Peyer's patch (tissue), 4 donors: ENCODE measurements at places on chromosomes 13 and 19.
A peak's percentile ranks its signal among the peaks of the same experiment; 100 is the strongest.

GRCh38 chr13:113413178-113413897 is 40.0 kb downstream of the ADPRHL1 start:
- DNase-seq = no peak
- no peaks in the 10 kb centered on the region for H3K27me3 ChIP-seq
- no peak overlapping the region for H3K27ac ChIP-seq
- H3K4me1 ChIP-seq = peaks cover 5% of the 10 kb centered on the region
- H3K36me3 ChIP-seq = no peaks in the 10 kb centered on the region
- no peak overlapping the region for H3K4me3 ChIP-seq

DNA sequence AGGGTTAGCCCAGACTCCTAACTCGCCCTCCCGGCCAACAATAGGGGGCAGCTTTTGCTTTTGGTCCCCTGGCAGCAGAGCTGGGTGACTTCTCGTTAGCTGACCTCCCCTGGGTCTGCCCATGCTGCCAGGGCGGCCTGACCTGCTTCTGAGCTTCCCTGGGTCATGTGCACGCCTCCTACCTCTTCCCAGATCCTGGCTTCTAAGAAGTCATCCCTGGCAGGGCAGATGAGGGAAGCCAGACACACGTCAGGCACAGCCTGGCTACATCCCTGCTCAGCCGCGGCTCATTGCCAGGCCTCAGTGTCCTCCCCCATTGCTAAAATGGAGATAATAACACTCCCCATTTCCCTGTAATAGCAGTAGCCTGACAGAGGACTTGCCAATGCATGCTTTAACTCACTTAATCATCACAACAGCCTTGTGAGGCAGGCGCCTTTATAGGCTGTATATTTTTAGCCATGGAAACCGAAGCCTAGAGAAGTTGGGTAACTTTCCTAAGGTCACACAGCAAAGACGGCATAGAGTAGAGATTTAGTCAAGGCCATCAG is 2.1 kb downstream of the KCNK6 start:
- peak overlapping the region; percentile 68 for H3K4me3 ChIP-seq
- H3K27ac ChIP-seq = no peak overlapping the region
- no peak for DNase-seq
- H3K4me1 ChIP-seq = no peaks in the 10 kb centered on the region

GRCh38 chr19:34274827-34275625 is 20.7 kb downstream of the GARRE1 start:
- no peaks in the 10 kb centered on the region for H3K4me1 ChIP-seq
- H3K4me3 ChIP-seq = no peak overlapping the region
- H3K36me3 ChIP-seq = no peaks in the 10 kb centered on the region

DNA sequence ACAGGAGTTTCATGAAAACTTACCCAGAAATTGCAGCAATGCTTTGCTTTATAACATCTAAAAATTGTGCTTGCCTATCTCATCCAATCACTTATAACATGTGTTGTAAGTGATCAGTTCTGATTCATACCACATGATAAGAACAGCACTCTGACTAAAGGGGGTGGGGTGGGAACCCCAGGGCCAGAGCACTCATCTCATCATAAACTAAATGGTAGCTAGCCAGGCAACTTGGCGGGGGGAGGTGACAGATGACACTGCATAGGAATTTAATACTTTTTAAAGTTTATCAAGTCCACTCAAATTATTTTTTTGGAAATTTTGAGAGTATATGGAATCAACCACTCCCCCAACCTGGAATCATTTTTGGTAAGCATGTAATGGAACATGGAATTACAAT is 42.1 kb downstream of the FOXO1 start:
- H3K4me1 ChIP-seq = no peaks in the 10 kb centered on the region
- H3K27ac ChIP-seq = no peak overlapping the region
- no peaks in the 10 kb centered on the region for H3K36me3 ChIP-seq
- DNase-seq = no peak
- no peaks in the 10 kb centered on the region for H3K27me3 ChIP-seq

GRCh38 chr19:13842291-13843103 is 34.4 kb upstream of the NANOS3 start:
- H3K27me3 ChIP-seq = no peaks in the 10 kb centered on the region
- H3K36me3 ChIP-seq = no peaks in the 10 kb centered on the region
- DNase-seq = peak; percentile 82
- peaks cover 45% of the 10 kb centered on the region for H3K4me1 ChIP-seq
- peak overlapping the region; percentile 92 for H3K4me3 ChIP-seq
- peak overlapping the region; percentile 98 for H3K27ac ChIP-seq

GRCh38 chr13:46385946-46386345 is 1.1 kb downstream of the RUBCNL start:
- H3K4me3 ChIP-seq = peak overlapping the region; percentile 59
- no peak for DNase-seq
- no peaks in the 10 kb centered on the region for H3K36me3 ChIP-seq
- H3K27ac ChIP-seq = peak overlapping the region; percentile 87

DNA sequence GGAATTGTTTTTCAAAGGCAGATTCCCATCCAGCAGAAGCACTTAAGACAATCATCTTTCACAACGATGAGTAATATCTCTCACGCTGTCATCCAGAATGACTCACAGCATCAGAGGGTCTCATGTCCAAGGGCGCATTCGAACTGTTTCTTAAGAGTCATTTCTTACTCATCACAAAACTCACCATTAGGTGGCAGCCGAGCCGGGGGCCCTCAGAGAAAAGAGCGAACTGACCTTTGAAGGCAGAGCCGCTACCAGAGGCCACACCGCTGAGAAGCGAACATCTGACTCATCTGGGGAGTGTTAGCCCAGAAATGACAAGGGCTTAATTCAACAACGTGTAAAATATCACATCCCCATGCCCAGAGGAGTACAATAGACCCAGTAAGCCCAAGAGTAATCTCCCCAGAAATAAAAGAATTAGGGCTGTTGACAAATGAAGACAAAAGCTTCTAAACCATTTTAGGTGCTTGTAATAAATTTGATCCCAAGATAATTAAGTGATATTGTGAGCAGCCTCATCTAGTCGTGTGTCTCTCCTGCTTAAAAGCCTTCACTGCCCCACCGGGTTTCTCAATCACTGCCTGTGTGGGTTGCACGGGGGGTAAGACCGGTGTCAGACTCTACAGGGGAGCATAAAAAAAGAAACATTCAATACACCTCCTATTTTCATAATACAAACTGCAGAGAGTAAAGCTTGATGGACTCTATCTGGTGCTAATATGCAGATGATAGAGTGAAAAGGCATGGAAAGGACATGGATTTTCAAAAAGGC is 96.2 kb downstream of the CYSLTR2 start:
- no peaks in the 10 kb centered on the region for H3K4me1 ChIP-seq
- no peak overlapping the region for H3K4me3 ChIP-seq
- no peaks in the 10 kb centered on the region for H3K36me3 ChIP-seq

DNA sequence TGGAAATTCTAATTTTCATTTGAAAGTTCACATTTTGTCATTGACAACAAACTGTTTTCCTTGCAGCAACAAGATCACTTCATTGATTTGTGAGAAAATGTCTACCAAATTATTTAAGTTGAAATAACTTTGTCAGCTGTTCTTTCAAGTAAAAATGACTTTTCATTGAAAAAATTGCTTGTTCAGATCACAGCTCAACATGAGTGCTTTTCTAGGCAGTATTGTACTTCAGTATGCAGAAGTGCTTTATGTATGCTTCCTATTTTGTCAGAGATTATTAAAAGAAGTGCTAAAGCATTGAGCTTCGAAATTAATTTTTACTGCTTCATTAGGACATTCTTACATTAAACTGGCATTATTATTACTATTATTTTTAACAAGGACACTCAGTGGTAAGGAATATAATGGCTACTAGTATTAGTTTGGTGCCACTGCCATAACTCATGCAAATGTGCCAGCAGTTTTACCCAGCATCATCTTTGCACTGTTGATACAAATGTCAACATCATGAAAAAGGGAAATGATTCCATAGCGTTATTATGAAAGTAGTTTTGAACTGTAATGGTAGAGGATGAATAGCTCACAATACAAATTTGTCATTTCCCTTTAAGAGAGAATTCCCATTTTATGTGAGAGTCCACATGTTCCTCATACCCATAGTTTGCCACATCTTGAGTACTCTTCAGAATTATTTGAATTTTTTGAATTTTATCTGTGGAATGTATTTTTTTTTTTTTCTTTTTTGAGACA is 2.6 kb downstream of the BRCA2 start:
- no peak overlapping the region for H3K27ac ChIP-seq
- H3K4me3 ChIP-seq = no peak overlapping the region
- H3K36me3 ChIP-seq = no peaks in the 10 kb centered on the region
- no peaks in the 10 kb centered on the region for H3K27me3 ChIP-seq
- no peaks in the 10 kb centered on the region for H3K4me1 ChIP-seq

DNA sequence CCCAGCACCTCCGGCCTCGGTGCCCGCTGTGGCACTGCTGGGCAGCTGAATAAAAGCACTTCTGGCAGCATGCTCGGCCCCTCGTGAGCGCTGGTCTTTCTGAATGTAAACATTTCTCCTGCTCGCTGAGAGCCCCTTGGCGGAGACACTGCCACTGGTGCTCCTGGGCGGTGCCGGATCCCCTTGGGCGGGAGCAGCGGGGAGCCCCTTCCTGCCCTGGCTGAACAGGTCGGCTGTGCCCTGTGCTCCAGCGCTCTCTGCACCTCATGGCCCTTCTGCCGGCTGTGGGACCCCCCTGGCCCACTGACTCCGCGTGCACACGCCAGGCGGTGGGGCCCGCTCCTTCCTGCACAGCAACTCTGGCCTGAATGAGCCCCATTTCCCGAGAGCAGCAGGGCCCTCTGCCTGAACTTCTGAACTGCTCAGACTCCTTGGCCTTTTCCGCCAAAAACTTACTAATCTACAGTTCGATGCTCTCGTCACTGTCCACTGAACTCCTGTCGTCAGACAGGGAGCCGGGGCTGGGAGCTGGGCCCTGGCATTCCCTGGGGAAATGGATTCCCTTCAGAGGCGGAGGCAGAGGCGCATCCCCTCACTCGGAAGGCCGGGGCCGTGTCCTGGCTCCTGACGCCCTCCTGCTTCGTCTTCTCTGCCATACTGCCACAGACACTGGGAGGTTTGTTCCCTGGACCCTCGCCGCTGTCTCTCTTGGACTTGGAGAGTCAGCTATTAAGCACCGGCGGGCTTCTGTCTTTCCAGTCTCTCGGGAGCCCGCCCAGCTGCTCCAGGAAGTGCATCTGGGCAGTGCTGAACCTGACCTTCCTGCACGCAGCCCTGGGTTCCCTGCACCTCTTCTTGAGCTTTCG is 14.2 kb downstream of the RB1 start:
- no peaks in the 10 kb centered on the region for H3K4me1 ChIP-seq
- DNase-seq = no peak
- H3K27me3 ChIP-seq = no peaks in the 10 kb centered on the region
- H3K4me3 ChIP-seq = peak overlapping the region; percentile 18
- H3K27ac ChIP-seq = no peak overlapping the region
